Urinary bladder (tissue), 4 donors: ENCODE measurements at places on chromosomes 13 and 19. TPM values are rescaled to one million over a fixed set of nuclear protein-coding genes. Genes with fewer than 3 reads are reported as not detected.

Gene ZNF492
- total RNA-seq, result 4.1 TPM

Gene ZNF20
- total RNA-seq, result 9.0 TPM

Gene KLK2
- not detected for total RNA-seq

Gene ONECUT3
- total RNA-seq, result not detected

Gene ALOX5AP
- total RNA-seq, result 10.4 TPM

Gene PDCD5
- 44.8 TPM for total RNA-seq

Gene LRRC8E
- total RNA-seq, result 1.3 TPM

Gene PCID2
- total RNA-seq, result 70.4 TPM

Gene ATP4B
- not detected for total RNA-seq

Gene SPIB
- 1.2 TPM for total RNA-seq

Gene ADM5
- 1.4 TPM for total RNA-seq

Gene USHBP1
- 6.0 TPM for total RNA-seq

Gene LILRA1
- 0.26 TPM for total RNA-seq

Gene UPK1A
- total RNA-seq, result 89.8 TPM

Gene SIGLEC12
- total RNA-seq, result 0.11 TPM

Gene CACNG6
- 1.3 TPM for total RNA-seq

Gene NUP62
- total RNA-seq, result 22.7 TPM

Gene PEAK3
- not detected for total RNA-seq
